ENCODE measurements at places on chromosomes 7 and 10.

GRCh38 chr7:154598864-154599263, 404.1 kb downstream of the PAXIP1 start:
- DNase-seq: no peak

DNA sequence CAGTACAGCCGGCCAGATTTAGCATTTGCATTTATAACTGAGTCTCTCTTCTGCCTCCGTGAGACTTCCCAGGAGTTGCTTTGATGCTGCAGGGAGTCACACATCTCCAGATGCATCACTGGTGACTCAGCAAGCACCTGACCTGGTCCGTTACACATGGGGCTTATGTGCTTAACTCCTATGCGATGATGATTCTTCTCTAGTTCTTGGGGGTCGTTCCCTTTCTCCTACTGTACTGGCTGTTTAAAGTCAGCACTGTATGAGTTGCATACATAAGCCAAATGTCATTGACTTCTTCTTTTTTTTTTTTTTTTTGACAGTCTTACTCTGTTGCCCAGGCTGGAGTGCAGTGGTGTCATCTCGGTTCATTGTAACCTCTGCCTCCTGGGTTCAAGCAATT, 13.0 kb upstream of the AKR1E2 start:
- no peak for DNase-seq

- DNase-seq: no peak
Measured at GRCh38 chr10:11594589-11595394, 16.7 kb downstream of the USP6NL start.

- DNase-seq: no peak
Measured at GRCh38 chr10:60032723-60033122, 126.4 kb upstream of the CCDC6 start.

- no peak for DNase-seq
Measured at GRCh38 chr10:30917789-30918188, 113.9 kb downstream of the ZNF438 start.

DNA sequence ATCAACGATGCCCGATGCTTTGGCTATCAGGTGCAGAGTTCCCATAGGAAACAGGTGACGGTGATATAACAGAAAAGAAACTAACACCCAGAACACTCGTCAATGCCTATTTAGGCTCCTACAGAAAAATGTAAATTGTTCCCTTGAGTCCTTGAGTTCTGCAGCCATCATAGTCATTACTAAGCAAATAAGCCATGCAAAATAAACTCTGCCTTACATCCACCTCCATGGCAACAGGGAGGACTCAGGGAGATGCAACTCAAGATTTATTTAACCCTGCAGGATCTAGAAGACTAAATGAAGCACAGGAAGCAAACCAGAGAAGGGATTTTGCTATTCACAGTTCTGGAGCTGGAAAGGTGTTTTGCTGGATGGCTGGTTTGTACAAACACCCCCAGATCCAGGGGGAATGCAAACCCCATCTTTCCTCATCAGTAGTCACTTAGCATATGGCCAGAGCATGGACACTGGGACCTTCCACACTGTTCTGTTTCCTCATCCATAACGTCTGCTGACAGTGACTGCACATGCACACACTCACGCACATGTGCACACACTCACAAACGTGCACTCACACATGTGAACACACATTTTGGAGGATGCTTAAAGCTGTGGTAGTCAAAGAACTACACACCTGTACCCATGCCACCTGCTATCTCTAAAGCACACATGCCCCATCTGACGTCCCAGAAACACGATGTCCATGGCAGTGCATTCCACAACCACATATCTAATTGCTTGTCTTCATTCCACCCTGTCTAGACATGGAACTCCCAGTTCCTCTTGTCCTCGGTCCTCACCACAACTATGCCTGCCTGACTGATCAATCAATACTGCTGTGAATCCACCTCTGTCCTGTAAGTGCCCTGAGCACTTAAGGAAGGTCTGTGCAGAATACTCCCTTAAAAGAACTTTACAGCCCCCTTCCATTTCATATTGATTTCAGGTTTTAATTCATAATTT, 178.2 kb downstream of the COBL start:
- no peak for DNase-seq

DNA sequence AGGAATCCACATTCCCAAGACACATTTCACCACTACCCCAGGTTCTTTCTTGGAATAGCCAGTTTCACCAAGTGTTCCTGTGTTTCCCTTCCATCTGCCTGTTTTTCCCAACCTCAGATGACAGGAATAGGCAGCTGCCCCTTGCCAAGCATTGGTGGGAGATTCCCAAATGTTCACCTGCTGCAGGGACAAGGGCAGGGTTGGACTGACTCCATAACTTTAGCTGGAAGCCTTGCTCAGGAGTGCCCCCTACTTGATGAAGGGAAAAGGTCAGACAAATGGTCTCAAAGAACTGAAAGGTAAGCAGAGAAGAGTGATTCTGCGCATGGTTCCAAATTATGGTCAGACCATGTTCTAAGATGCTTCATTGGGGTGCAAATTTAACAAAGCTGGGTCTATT, 45.1 kb upstream of the LYZL1 start:
- no peak for DNase-seq

All from GM12892 (cell line).